RWPE2 (cell line): ENCODE measurements at places on chromosomes 11 and 22.

DNA sequence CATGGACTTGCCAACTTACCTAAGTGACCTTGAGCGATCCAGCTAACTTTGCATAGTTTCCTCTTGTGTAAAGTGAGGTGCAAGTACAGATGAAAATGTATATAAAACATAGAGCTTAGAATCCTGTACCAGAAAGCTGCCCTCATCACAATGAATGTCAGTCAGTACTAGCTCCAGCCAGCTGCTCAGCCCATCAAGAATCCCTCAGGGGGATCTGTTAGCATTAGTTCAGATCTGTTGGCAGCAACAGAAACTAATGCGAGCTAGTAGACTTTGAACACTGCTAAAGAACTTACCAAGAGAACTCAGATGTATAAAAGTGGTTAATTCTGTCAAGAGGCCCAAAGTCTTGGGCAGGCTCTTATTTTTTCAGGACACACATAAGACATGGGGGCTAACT lies 6.3 kb upstream of the C11orf91 start:
- no peak for DNase-seq

GRCh38 chr11:2118677-2119076 lies 20.5 kb downstream of the IGF2 start:
- no peak for DNase-seq

- DNase-seq: no peak
Measured at GRCh38 chr11:33310720-33311500, 53.7 kb downstream of the HIPK3 start.

DNA sequence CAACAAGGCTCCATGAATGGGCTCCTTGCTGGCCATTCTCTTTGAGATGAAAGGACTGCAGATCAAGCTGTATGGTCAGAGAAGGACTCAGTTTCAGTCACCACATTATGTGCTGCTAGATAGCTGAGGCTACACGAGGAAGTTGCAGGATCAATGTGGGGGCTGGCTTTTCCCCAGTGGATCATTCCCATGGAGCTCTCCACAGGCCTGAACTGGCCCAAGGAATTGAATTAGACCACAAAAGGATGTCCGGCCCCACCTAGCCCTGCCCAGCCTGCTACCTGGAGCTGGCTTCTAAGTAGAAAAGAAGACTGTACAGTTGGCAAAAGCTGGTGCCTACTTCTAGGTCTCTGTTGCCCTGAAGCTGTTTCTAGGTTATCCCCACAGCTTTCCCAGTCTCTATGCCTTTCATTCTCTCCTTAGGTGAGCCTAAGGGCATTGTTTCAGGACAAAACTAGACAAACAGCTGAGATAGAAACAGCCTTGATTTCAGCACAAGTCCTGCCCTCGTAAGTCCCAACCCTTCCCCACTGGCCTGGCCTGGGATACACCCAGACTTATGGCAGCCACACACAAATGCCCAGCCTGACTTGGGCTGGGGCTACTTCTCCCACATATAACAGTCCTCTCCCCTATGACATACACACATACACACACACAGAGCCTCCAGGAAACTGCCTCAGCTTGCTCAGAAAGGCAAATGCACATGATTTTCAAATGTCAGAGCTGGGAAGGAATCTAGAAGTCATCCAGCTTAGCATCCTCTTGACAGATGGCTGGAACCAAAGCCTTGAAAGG lies 129.1 kb upstream of the NCAM1 start:
- DNase-seq: no peak

DNA sequence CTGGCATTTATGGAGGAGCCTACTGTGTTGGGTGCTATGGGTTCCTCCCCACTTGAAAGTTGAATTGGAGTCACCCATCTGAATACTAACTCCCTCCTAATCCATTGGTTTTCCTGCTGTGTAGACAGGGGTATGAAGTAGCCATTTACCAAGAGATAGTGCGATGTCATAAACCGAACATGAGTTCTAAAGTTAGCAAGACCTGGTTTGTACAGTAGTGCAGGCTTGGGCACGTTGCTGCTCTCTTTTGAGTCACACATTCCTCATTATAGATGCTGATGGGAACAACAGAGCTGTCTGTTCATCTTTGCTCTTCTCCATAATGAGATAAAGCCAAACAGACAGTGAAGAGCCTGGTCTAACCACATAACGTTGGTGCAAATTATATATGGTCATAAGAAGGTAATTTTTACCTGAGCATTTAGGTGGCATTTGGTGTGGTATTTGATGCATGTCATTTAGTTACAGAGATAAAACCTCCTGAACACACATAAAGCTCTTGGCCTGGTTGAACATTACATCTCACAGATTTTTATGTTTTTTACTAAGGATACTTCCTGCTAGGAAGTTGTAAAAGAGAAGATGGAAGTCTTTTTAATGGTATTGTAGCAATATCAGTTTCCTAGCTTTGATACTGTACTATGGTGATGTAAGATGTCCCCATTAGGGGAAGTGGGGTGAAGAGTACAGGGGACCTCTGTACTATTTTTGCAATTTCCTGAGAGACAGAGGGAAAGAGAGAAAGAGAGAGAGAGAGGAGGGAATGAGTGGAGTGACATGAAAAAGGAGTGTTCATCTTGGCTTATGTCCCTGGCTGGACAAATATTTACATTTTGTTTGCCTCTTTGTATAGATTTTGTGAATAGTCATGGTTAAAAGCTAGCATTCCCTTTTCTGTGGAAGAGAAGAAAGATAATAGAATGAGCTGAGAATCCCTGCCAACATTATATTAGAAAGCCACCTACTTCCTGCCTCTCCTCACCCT lies 27.9 kb downstream of the GRAP2 start:
- DNase-seq: no peak

GRCh38 chr22:50274311-50274710 lies 4.1 kb upstream of the MAPK11 start:
- DNase-seq: no peak

DNA sequence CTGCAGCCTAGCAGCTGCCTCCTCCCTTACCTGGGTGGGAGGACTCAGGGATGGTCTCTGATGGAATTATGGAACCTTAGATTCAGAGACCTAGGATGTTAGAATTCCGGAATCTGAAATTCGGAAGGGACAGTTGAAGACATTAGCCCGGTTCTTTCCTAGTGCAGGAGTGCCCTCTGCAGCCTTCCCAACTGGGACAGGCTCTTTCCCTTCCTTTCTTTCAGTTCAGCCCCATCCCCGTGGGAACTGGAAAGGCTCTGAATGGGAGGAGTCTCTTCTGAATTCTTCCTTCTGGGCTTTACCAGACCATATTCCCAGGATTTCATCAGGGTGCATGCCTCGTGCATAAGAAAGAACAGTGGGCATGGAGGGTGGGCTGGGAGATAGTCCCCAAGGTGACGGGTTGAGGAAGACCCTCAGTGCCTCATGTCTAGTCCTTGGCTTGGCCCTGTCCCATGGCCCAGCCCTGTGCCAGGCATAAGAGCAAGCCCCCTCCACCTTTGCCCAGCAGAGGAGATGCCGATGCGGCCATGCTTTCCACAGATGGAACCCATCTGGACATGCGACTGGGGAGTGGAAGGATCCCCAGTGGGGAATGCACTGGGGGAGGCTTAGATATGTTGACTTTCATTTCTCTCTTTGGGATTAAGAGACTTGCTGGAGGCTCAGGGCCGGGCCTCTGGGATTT lies 14.4 kb downstream of the DNAJB13 start:
- no peak for DNase-seq

DNA sequence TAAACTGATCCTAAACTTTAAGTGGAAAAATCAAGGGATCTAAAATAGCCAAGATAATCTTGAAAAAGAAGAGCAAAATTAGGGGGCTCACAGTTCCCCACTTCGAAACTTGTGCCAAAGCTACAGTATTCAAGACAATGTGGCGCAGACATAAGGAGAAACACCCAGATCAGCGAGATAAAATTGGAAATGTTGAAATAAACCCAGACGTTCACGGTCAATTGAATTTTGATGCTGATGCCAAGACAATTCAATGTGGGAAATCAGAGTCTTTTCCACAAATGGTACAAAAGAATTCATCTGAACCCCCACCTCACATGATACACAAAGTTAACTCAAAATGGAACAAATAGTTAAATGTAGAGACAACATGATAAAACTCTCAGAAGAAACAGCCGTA lies 601.6 kb downstream of the BRD1 start:
- no peak for DNase-seq

GRCh38 chr11:22459048-22459447 lies 120.9 kb downstream of the SLC17A6 start:
- peak; percentile 67 for DNase-seq

GRCh38 chr22:37079668-37080171 lies 28.2 kb downstream of the KCTD17 start:
- DNase-seq: no peak

- DNase-seq: peak; percentile 35
Measured at GRCh38 chr22:46564084-46564714, 26.8 kb upstream of the CELSR1 start.

GRCh38 chr11:134517115-134517514 lies 105.1 kb upstream of the B3GAT1 start:
- DNase-seq: no peak

- no peak for DNase-seq
Measured at GRCh38 chr11:36405585-36406367, 104.3 kb downstream of the TRAF6 start.

DNA sequence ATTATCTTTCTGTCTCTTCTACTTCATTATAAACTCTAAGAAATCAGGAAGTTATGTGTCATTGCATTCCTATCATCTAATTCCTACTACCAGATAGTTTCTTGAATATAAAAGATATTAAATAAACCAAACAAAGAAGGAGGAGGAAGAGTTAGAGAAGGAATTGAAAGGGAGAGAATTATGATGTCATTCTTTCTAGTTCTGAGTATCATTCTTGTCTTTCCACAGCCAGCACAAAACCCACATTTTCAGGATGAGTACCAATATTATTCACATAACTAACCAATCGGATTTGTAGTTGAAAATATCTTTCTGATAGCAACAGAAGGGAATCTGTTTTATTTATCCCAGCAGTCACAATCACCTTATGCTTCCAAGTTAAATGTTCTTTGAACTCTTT lies 13.3 kb downstream of the MS4A13 start:
- DNase-seq: no peak

GRCh38 chr11:74006743-74007304 lies 2.1 kb downstream of the UCP3 start:
- no peak for DNase-seq

GRCh38 chr11:65426839-65427690 lies 4.5 kb downstream of the NEAT1 start:
- DNase-seq: peak; percentile 45

GRCh38 chr11:34749666-34750659 lies 129.1 kb downstream of the EHF start:
- DNase-seq: no peak

- peak; percentile 35 for DNase-seq
Measured at GRCh38 chr22:47044722-47045535, 282.5 kb downstream of the TBC1D22A start.

DNA sequence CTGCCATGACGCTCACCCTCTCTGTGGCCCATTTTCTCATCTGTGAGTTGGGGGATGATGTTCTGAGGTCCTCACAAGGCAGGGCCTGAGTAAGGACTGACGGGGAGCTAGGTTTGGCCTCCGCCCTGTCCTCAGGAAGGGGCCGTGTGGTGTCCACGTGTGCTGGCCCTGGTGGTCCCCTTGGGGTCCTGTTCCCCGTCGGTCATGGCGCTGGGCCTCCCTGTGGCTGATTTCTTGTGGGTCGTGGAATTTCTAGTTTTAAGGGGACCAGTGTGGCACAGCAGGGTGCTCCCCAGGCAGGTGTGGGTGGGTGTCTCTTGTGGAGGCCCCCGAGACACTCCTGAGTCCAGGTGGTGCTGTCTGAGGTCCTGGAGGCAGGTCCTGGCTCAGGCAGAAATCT lies 5.9 kb downstream of the LINC01488 start:
- no peak for DNase-seq

DNA sequence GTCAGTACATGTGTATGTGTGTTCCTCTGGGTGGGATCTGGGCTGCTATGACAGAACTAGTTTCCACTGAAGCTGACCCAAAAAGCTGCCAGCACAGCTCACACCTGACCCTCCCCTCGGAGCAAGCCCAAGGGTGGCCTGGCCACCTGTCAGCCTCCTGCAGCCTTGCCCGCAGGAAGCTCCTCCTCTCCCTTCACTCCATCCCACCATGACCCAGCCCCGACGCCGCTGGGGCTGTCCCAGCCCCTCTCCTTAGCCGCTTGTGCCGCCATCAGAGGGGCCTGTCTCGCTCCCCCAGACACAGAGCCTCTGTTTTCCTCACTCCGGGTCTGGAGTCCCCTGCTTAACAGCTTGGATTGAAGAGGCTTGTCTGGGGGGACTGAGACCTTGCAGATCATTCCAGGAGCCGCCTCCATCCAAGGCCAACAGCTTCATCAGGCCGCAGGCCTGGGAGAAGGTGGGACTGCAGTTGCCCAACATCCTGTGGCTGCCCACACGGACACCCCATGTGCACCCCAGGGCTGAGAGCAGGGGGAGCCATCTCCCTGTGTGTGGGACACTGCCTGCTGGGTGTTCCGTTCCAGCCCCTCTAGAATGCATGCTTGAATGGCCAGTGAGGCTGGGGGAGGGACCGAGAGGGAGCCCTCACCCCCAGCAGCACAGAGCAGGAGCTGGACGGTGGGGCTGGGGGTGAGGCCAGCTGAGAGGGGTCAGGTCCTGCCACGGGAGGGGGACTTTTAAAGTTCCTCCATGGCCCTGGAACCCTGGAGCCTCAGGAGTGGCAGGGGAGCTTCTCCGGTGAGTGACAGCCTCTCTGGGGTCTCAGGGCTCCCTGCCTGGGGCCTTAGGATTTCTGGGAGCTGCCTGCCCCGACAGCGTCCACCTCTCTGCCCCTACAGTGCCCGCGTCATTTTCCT lies 696 bp downstream of the MRGPRF start:
- no peak for DNase-seq

GRCh38 chr11:120137187-120137610 lies 714 bp downstream of the TRIM29 start:
- DNase-seq: peak; percentile 47

- DNase-seq: no peak
Measured at GRCh38 chr11:32489464-32489863, 54.1 kb upstream of the WT1 start.

DNA sequence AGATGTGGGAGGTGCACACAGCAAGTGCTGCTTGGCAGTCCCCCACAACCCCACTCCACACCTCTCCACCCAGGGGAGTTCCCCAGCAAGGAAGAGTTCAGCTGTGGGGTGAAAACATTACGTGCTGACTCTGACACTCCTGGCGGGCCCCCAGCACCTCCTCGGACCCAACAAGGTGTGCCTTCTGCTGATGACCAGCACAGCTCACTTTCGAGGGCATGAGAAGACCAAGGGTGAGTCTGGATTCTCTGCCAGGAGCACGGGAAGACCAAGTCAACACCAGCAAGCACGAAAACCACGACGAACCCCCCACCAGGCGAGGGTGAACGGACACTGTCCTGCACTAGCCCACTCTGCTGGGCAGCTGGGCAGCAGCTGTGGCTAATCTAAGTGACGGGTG lies 1.4 kb downstream of the ALG12 start:
- DNase-seq: no peak

DNA sequence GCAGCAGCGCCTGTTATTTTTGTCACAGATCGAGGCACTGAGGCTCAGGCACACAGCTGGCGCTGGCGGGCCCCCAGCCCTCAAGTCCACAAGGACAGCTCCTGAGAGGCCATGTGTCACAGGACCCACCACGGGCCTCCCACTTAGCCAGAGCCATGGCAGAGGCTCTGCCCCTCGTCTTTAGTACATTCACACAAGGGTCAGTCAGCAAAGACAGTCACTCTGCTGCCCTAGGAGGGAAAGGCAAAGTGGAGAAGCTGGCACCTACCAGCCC lies 29.1 kb downstream of the GNAZ start:
- no peak for DNase-seq
